ENCODE measurements at places on chromosomes 1 and 21.

- DNase-seq: no peak
Observed at GRCh38 chr1:3473381-3473844, 18.9 kb downstream of the ARHGEF16 start.

DNA sequence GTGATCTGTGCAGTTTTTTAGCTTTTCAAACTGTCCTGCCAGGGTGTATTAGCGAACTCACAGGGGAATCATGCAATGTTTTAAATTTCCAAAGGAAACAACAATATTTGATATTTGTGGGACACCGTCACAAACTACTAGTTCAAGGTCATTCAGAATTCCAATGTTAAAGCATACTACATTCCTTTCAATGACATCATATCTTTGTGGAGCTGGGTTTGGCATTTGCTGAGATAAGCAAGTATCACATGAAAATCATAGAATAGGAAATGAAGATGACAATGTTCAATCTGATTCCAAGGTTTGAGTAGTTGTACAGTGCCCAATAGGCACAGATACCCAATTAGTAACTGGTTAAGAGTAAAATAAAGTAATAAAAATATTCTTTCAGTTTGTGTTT lies 35.6 kb downstream of the NUF2 start:
- no peak for DNase-seq

GRCh38 chr1:100862591-100862990 lies 32.1 kb downstream of the EXTL2 start:
- DNase-seq: no peak

DNA sequence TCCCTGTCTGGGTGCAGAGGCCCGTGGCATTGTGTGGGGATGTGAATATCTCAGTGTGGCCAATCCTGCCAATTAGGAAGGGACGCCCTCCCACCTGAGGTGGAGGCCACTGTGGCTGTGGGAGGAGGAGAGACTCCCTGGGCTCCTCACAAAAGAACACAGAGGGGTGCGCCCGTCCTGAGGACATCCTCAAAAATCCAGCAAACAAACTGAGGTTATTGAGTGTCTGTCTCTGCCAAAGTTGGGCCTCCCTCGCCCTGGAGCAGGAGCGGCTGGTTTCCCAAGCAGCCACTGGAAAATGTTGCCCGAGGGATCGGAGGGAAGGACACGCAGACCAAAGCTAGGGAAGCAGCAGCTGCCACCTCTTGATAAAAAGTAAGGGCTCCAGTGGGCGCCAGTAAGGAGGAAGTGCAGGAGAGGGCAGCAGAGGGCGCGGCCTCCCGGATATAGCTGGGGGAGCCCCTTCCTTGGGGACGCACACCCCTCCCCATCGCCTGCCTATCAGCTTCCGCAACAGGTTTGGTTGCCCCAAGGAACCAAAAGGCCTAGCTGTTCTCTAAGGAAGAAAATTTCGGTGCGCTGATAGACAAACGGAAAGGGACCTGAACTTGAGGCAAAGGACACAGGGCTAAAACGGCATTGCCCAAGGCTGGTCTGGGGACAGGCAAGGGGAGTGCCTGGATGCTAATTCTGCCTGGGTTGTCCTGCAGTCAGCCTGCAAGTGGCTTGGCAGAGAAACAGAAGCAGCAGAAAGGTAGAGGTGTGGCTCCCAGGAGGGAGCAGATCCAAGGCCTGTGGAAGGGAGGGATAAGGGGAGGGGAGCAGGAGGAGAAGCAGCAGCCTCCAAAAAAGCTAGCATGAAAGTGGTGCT lies 1.7 kb upstream of the GRIK3 start:
- DNase-seq: peak; percentile 26

- no peak for DNase-seq
Observed at GRCh38 chr1:20198918-20199317, 12.6 kb upstream of the PLA2G2C start.

GRCh38 chr1:66343569-66344325 lies 190.2 kb upstream of the SGIP1 start:
- DNase-seq: no peak

DNA sequence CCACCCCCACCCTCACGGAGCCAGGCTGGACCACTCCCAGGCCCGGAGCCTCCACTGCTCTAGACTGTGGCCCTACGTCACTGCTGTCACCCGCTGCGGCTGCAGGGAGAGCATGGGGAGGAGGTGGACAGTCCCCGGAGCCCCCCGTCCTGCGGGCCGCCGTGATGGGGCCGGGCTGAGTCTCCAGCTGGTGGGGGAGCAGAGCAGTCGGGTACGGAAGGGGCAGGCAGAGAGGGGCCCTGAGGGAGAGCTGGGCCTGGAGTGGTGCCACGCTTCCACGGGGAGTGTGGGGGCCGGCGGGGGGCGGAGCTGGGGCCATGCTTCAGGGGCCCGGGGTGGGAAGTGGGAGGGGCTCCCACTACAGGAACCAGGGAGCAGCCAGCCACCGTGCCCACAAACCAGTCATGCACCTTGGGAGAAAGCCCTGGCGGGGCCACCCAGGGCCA lies 98.9 kb upstream of the KCNK1 start:
- no peak for DNase-seq

GRCh38 chr1:15328351-15329103 lies 81.2 kb upstream of the EFHD2 start:
- DNase-seq: no peak

DNA sequence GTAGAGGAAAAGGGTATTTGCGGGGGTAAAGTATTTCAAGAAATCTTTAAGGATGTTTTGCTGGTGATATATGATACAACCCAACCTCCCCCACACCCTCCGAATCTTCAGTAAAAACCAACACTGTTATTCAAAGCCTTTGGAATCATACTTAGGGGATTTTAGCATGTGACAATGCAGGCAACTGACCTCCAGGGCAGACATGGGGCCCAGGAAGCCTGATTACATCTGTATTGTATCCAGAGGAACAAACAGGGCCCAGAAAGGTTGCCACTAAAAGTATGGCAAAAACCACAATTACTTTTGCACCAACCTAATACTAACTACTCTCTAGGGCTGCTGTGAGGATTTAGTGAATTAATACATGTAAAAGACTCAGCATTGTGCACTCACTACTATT lies 43.9 kb upstream of the CNN3 start:
- no peak for DNase-seq

DNA sequence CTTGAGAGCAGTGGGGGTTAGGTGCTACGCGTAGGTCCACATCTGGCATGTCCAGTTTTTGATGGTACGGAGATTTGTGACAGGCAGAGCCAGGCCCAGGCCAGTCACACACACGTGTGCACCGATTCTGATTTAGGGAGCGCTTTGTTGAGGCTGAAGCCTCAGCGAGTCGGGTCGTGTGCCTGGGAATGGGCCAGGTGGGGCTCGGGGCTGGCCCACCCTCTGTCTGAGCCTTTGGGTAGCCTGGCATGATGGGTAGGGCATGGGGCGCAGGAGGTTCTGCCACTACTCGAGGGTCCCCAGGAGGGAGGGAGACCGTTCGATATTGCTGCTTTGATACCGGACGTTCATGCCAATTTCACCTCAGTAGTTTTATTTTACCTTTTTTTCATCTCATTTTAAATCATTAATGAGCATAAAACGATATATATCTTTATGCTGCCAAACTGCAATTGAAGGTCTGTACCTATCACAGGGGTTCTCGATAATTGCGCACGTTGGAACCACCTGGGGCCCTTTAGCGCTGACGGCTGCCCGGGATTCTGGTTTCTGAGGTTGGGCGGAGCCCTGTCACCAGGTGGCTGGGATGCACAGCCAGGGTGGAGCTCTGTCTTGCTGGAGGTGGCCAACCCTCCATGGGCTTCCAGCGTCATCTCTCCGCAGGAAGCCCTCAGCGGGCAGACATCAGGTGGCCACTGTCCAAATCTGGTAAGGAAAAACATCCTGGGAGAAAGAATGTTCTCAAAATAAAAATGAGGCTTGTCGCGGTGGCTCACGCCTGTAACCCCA lies 71.9 kb downstream of the SCCPDH start:
- no peak for DNase-seq

- no peak for DNase-seq
Observed at GRCh38 chr1:69319287-69319686, 248.4 kb upstream of the LRRC7 start.

- DNase-seq: no peak
Observed at GRCh38 chr1:154488922-154489321, 13.1 kb upstream of the TDRD10 start.

GRCh38 chr21:27802816-27803475 lies 836.1 kb upstream of the ADAMTS5 start:
- DNase-seq: peak; percentile 24

DNA sequence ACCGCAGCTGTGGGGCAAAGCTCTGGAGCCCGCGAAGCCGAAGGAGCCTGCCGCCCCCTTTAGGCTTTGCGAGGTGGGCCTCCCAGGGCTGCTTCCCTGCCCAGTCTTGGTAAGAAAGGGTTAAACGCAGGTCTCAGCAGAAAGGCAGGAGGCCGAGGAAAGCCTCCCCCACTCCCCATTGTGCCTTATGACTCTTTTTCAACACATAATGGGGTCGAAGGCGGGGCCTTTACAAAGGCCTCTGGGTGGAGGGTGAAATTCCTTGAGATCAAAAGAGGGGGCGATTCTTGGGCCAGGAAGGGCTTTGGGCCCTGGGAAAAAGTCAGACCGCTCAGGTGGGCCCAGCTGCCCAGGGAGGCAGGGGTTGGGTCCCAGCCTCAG lies 880 bp downstream of the ALPL start:
- DNase-seq: no peak

GRCh38 chr21:38982096-38982495 lies 176.4 kb downstream of the ETS2 start:
- no peak for DNase-seq

- no peak for DNase-seq
Observed at GRCh38 chr21:26776310-26777021, 68.7 kb downstream of the ADAMTS1 start.

DNA sequence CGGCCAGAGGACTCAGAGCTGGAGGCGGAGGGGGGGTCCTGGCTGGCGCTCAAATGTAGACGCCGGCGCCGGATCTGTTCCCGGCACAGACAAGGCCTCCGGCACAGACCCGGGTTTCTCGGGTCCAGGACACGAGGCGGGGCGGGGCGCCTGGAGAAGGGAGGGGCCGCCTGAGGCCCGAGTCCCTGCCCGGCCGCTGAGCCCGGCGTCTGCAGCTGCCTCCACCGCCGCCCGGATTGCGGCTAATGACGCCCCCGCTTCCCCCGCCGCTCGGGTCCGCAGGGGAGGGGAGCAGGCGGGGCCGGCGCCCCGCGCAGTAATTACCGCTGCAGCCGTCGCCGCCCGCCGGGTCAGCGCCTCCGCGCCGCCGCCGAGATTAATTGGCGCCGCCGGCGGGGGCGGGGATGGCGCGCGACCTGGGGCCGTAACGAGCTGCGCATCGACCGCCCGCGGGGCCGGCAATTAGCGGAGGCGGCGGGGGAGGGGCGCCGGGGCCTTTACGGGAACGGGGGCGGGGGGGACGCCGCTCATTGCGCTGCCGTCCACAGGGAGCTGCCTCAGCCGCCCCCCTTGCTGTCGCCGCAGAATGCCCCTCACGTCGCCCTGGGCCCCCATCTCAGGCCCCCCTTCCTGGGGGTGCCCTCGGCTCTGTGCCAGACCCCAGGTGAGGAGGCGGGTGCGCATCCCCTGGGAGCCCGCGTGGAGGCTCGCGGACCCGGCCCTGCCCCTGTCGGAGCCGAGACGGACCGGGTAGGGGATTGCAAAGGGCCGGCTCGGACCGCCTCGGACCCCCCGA lies 17.3 kb downstream of the NOC2L start:
- DNase-seq: peak; percentile 62

GRCh38 chr1:15272009-15272781 lies 25.2 kb downstream of the FHAD1 start:
- DNase-seq: peak; percentile 51

DNA sequence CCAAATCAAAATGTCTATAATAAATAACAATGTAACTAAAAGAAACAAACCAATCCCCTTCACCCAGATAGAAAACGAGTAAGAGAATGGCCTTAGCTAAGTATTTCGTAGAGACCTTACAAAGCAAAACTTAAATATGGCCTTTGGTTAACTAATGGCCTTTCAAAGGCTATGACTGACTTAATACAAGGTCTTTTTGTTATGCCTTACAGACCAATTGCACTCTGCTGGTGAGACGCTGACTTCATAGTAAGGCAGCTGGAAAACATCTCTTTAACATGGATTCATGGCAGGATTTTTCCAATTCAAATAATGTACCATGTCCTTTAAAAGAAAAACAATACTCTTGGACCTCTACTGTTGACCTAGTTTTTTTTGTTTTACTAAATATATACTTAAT lies 15.8 kb upstream of the TBCE start:
- no peak for DNase-seq

- no peak for DNase-seq
Observed at GRCh38 chr21:42040411-42041180, 30.4 kb upstream of the ZBTB21 start.

GRCh38 chr1:17520041-17520440 lies 19.5 kb upstream of the ARHGEF10L start:
- DNase-seq: no peak

GRCh38 chr1:204961765-204962419 lies 81.1 kb upstream of the CNTN2 start:
- no peak for DNase-seq

DNA sequence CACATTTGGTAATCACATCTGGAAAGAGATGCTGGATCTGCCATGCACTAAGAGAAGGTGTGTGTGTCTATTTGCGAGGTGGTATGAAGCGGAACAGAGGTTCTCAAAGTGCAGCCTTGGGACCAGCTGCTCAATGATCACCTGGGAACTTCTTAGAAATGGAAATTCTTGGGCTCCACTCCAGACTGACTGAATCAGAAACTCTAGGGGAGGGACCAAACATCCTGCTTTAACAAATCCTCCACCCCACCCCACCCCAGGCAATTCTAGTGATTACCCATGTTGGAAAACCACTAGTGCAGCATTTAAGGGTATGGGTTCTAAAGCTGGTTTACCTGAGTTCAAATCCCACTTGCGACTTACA lies 143.9 kb upstream of the JUN start:
- no peak for DNase-seq

DNA sequence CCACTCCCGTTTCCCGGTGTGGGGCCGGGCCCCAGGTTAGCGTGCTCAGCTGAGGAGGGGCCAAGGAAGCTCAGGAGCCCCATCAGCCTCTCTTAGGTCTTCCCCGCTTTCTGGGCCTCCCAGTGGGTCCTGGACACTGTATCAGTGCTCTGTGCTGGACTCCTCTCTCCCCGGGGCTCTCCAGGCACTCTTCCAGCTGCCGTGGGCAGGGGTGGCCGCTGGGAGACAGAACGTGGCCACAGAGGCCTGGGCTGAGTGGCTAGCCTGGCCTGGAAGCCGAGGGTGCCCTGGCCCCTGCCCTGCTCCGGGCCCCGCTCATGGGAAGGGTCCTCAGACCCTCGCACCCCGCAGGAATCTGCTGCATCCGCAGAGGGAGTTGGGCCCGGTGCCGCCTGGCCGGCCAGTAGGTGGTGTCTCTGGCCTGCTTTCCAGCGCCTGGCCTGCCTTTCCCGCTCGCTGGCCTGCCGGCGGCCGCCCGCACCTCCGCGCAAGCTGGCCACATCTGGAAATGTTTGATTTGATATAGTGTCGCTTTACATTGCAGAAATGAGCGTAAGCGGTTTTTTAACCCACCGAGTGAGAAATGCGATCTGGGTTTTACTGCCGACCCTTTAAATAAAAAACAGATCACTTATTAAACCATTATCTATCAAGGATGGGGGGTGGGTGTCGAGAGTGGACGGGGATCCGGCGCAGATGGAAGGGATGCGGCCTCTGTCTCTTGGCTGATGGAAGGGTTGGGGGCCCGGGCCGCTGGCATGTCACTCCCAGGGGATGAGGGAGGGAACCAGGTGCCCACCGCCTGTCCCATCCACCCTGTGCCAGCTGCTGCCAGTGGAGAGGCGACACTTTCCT lies 74.4 kb upstream of the TTC34 start:
- DNase-seq: no peak

- no peak for DNase-seq
Observed at GRCh38 chr1:157095091-157095490, 4.5 kb downstream of the ETV3L start.

All from activated T-cell treated with anti-CD3 and anti-CD28 coated beads, Interleukin-2, amount 50 U/mL, for 48 hours (primary cell).